ENCODE measurements at places on chromosomes 3 and 15. TPM values are rescaled to one million over a fixed set of nuclear protein-coding genes. Genes with fewer than 3 reads are reported as not detected.

GRCh38 chr3:89358281-89358680, 250.9 kb downstream of the EPHA3 start:
- no peak overlapping the region for H3K4me3 ChIP-seq
- H3K27ac ChIP-seq: no peak overlapping the region
- DNase-seq: no peak
- H3K4me1 ChIP-seq: no peaks in the 10 kb centered on the region
- H3K27me3 ChIP-seq: no peaks in the 10 kb centered on the region
- H3K36me3 ChIP-seq: no peaks in the 10 kb centered on the region

DNA sequence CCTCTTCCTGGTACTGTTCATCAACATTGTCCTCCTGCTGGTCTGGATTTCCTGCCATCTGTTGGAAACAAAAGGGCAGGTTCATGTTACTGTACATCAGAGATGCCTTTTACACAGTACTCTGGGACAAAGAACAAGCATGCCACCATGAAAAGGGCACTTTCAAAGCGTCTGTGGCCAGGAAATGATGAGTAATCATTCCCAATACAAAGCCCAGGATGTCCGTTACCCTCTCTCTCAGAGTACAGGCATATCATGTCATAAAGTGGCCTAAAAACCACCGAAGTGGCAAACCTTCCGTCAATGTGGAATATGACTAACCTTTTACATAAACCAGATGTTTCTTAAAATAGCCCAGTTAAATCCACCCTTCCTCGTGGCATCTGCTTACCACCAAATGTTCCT, 71.2 kb downstream of the GOLIM4 start:
- no peak overlapping the region for H3K4me3 ChIP-seq
- H3K36me3 ChIP-seq: peaks cover 28% of the 10 kb centered on the region
- peaks cover 4% of the 10 kb centered on the region for H3K4me1 ChIP-seq
- no peak for DNase-seq

DNA sequence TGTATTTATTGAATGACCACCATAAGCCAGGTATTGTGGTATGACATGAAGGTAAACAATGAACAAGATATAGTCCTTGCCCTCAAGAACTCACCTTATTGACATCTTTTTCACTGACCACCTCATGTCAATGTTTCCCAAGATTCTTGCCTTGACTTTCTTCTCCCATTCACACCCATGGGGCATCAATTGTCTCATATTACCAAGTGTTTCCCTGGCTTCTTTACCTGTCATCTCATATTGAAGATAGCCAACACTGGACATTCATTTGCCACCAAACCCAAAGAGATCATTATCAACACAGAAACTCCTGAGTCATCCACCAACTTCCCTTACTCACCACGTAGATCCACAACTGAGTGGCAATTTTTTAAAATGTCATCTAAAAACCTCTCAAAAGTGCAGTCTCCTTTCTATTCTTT, 2.2 kb downstream of the EFHB start:
- DNase-seq: no peak
- peaks cover 6% of the 10 kb centered on the region for H3K4me1 ChIP-seq
- H3K27me3 ChIP-seq: no peaks in the 10 kb centered on the region
- no peak overlapping the region for H3K4me3 ChIP-seq

- no peaks in the 10 kb centered on the region for H3K36me3 ChIP-seq
- H3K27ac ChIP-seq: no peak overlapping the region
- no peaks in the 10 kb centered on the region for H3K4me1 ChIP-seq
- DNase-seq: no peak
- no peaks in the 10 kb centered on the region for H3K27me3 ChIP-seq
These were observed 263.8 kb downstream of the SLC9A9 start for GRCh38 chr3:143584474-143584873.

GRCh38 chr3:113070681-113071113, 79.9 kb downstream of the GTPBP8 start:
- no peaks in the 10 kb centered on the region for H3K4me1 ChIP-seq
- no peak overlapping the region for H3K27ac ChIP-seq
- no peaks in the 10 kb centered on the region for H3K27me3 ChIP-seq
- H3K36me3 ChIP-seq: no peaks in the 10 kb centered on the region

DNA sequence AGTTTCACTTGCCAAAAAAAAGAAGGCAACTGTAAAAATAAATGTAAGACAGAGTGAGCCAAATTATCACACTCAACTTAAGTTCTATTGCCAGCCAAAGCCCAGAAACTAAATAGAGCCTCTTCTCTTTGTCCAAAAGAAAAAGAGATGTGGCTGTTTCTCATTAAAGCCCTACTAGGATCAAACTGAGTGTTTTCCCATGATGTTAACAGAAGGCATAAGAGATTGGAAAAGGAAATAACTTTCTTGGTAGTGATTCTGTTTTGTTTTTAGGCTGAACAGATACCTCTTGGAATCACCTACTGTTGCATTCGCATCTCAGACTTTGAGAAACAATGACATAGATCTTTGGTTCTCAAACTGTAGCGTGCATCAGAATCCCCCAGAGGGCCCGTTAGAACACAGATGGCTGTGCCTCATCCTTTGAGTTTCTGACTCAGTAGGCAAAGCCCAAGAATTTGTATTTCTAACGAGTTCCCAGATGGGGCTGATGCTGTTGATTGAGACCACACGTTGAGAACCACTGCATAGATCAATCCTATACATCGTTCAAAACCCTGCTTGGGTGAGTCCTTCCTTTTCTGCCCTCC, 42.5 kb upstream of the SRGAP3 start:
- H3K27ac ChIP-seq: no peak overlapping the region
- peak; percentile 22 for DNase-seq
- H3K4me1 ChIP-seq: no peaks in the 10 kb centered on the region
- no peaks in the 10 kb centered on the region for H3K27me3 ChIP-seq
- H3K36me3 ChIP-seq: no peaks in the 10 kb centered on the region
- H3K4me3 ChIP-seq: no peak overlapping the region

GRCh38 chr3:103862415-103862814, 1427.6 kb downstream of the ZPLD1 start:
- 0 out of 2 replicates have a peak, but pooled peaks cover 2% of the 10 kb centered on the region for H3K4me1 ChIP-seq
- no peaks in the 10 kb centered on the region for H3K36me3 ChIP-seq
- DNase-seq: peak; percentile 24
- H3K27me3 ChIP-seq: no peaks in the 10 kb centered on the region
- H3K4me3 ChIP-seq: no peak overlapping the region
- H3K27ac ChIP-seq: no peak overlapping the region

GRCh38 chr3:88641033-88641604, 466.3 kb upstream of the EPHA3 start:
- no peaks in the 10 kb centered on the region for H3K36me3 ChIP-seq
- no peaks in the 10 kb centered on the region for H3K27me3 ChIP-seq
- no peak overlapping the region for H3K27ac ChIP-seq

GRCh38 chr3:85081191-85081906, 122.6 kb downstream of the CADM2 start:
- H3K36me3 ChIP-seq: no peaks in the 10 kb centered on the region
- H3K27ac ChIP-seq: no peak overlapping the region
- H3K4me1 ChIP-seq: peaks cover 7% of the 10 kb centered on the region
- DNase-seq: peak; percentile 45
- no peak overlapping the region for H3K4me3 ChIP-seq

DNA sequence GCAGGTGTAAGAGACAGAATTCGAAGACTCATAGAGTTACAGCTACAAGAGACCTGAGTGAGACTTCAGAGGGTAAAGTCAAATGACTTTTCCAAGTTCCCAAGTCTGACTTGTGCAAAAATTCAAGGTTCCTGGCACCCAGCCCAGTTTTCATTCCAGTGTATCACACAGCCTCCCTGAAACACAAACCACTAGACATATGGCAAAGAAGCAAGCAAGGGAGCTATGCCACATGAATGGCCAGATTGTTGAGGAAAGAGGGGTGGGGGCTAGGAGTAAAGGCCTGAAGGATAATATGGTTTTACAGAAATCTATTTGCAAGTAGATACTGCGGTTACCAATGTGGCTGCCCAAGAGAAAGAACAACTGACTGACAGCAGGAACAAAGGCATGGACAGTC, 301.2 kb downstream of the MECOM start:
- H3K27me3 ChIP-seq: no peaks in the 10 kb centered on the region
- no peaks in the 10 kb centered on the region for H3K36me3 ChIP-seq
- no peak overlapping the region for H3K27ac ChIP-seq
- no peak overlapping the region for H3K4me3 ChIP-seq
- no peaks in the 10 kb centered on the region for H3K4me1 ChIP-seq
- DNase-seq: no peak

DNA sequence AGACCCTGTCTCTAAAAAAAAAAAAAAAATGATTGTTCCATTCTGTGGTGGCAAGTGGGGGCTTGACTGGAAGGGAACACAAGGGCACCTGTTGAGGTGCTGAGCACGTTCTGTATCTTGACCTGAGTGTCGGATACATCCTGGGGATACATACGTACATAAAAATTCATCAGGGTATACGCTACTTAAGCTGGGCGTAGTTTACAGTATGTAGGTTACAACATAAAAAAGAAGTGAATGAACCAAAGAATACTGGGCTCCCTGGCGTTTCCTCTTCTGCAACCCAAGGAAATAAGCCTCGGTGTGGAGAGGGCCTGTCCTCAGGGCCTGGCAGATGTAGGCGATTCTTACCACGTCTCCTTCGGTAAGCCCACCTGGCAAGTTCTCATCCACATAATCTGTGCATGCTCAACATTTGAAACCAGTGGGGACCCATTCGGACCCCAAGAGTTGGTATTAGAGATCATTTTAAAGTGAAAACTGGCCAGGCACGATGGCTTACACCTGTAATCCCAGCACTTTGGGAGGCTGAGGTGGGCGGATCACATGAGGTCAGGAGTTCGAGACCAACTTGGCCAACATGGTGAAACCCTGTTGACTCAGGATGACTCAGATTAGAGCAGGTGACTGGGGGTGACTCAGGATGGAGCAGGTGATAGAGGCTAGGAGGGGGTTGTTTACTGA, 5.1 kb upstream of the MUC20 start:
- DNase-seq: no peak
- no peaks in the 10 kb centered on the region for H3K27me3 ChIP-seq
- no peaks in the 10 kb centered on the region for H3K36me3 ChIP-seq
- H3K4me1 ChIP-seq: peaks cover 22% of the 10 kb centered on the region
- H3K4me3 ChIP-seq: no peak overlapping the region

DNA sequence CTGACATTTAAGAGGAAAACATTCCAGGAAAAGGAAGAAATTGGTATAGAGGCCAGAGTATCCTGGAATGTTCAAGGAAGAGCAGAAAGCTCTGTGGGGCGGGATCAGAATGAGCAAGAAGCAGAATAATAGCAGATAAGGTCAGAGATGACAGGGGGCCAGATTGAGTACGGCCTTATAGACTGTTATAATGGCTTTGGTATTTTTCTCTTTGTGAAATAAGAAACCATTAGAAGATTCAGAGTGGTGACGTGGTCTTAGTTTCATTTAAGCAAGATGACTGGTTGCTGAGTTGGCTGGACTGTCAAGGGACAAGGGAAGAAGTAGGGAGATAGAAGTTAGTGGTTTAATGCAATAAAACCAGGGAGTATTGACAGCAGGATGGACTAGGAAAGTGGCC, 218.3 kb upstream of the SOX2 start:
- no peaks in the 10 kb centered on the region for H3K27me3 ChIP-seq
- peaks cover 11% of the 10 kb centered on the region for H3K4me1 ChIP-seq
- no peak overlapping the region for H3K27ac ChIP-seq
- H3K4me3 ChIP-seq: no peak overlapping the region
- H3K36me3 ChIP-seq: no peaks in the 10 kb centered on the region

GRCh38 chr3:128177865-128178264, 24.6 kb downstream of the EEFSEC start:
- no peaks in the 10 kb centered on the region for H3K27me3 ChIP-seq
- H3K36me3 ChIP-seq: no peaks in the 10 kb centered on the region
- peaks cover 61% of the 10 kb centered on the region for H3K4me1 ChIP-seq
- DNase-seq: no peak
- 0 out of 2 replicates have a peak overlapping the region, but pooled peaks have one; percentile 8 for H3K27ac ChIP-seq

DNA sequence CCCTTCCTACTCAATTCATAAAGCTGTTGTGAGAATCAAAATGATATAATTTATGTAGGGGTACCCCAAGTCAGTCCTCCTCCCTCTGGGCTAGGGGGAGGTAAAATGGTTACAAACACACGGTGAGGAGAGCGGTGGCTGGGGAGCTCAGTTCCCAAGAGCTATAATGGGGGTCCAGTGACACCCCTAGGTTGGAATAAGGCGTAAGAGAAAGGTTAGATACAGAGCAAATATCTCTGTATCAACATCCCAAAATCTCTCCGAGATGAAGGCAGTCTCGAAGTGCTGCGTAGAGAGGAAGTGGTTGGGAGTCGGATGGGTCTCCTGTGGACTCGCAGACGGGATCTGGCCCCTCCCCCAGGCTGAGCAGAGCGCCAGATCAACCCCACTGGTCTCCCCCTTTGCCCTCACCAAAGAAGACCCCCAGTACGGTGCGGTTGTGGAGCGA, 1.8 kb downstream of the DUOX2 start:
- peaks cover 89% of the 10 kb centered on the region for H3K27me3 ChIP-seq
- no peaks in the 10 kb centered on the region for H3K36me3 ChIP-seq
- no peak overlapping the region for H3K27ac ChIP-seq
- DNase-seq: peak; percentile 35
- H3K4me3 ChIP-seq: peak overlapping the region; percentile 58
- H3K4me1 ChIP-seq: peaks cover 34% of the 10 kb centered on the region

DNA sequence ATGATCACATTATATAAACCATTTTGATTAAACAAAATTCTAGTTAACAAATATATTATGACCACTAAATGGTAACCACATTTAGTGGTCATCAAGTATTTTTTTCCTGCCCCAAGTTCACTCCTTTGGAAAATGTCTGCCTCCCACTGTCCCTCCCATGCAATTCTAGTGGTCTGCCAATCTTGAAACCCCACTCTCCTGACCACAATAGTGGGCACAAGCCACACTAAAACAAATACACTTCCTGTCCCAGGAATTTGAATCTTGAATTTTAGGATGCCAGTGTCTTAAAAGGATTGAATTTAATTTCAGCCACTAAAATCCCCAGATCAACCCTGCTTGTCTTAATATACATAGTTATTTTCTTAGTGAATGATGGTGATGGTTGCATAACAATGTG, 14.0 kb upstream of the GPR156 start:
- H3K4me1 ChIP-seq: no peaks in the 10 kb centered on the region
- no peaks in the 10 kb centered on the region for H3K36me3 ChIP-seq
- no peak overlapping the region for H3K27ac ChIP-seq
- no peak for DNase-seq
- no peak overlapping the region for H3K4me3 ChIP-seq
- H3K27me3 ChIP-seq: no peaks in the 10 kb centered on the region

NAALADL2 gene
- total RNA-seq: 2.6 TPM

GOLGA6D gene
- 2.1 TPM for total RNA-seq

SAMMSON gene
- not detected for total RNA-seq

P2RY13 gene
- total RNA-seq: not detected

GOLGA8B gene
- 50.2 TPM for total RNA-seq

MASP1 gene
- total RNA-seq: 1.6 TPM

GUCA1C gene
- total RNA-seq: not detected

ACKR2 gene
- 0.35 TPM for total RNA-seq

LRIG1 gene
- total RNA-seq: 116 TPM

MAP6D1 gene
- 10.6 TPM for total RNA-seq

CAPN3 gene
- 1.1 TPM for total RNA-seq

RPUSD3 gene
- total RNA-seq: 73.4 TPM

ANO10 gene
- total RNA-seq: 34.6 TPM

SCN5A gene
- total RNA-seq: 8.2 TPM
